Fibroblast of pulmonary artery (primary cell): ENCODE measurements at places on chromosomes 6 and 20.

GRCh38 chr20:22686097-22686496, 101.7 kb upstream of the FOXA2 start:
- peak; percentile 75 for DNase-seq

DNA sequence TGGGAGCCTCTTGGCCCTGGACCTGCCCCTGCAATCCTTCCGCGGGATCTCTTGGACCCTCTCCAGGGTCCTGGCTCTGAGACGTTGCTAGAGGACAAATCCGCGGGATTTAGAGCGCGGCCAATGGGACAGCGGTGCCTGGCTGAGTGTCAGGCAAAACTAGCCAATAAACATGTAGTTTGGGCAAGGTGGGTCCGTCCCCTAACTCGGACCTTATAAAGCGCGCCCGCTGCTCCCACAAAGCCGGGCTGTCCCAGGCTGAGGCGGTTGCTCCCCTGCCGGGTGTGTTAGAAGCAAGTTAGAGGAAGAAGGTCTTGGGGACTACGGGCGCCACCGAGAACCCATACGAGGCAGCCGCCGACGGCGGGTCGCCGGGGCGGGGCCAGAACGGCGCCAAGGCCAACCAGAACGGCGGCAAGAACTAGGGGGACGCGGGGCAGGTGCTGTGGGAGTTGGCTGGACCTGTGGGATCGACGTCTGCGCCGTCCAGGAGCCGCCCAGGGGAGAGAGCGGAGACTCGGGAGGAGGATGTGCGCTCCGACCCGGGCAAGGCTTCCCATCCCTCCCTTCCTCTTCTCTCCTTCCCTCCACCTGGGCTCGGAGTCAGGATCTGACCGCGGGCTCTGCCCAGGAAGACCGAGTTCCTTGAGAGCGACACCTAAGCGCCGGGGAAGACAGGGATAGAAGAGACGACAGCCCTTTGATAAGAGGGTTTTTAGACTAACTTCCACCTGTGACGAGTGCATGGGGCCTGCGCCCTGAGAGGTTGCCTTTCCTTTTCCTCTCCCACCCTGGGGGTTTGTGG, 6.5 kb upstream of the TMEM14A start:
- DNase-seq: peak; percentile 97

DNA sequence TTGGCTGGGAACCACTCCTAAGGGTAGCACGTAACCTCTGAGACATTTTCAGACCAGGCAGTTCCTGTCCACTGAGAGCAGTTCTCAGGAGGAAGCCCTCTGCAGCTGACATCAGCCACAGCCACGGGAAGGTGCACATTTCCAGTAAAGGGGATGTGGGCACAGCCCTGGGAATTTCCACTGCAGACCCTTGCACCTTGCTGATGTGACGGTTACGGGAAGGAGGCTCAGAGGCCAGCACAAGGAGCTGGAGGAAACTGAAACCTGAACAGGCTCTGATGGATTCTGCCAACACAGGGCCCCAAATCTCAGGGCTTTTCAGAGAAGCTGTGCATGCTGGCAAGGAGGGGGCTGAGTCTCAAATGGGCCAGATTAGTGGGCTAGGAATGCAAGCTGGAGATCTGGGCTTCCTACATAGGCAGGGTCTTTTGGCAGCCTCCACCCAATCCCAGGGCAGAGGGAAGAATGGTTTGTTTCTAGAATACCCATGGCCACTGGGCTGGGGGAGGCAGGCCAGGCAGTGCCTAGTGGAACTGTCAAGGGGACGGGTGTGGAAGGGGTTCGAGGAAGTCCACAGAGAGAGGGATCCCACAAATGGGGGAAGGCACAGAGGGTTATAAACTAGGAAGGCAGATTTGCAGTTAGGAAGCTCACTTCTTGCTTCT, 14.2 kb downstream of the EBF4 start:
- no peak for DNase-seq

GRCh38 chr6:154511791-154512190, 1.3 kb upstream of the CNKSR3 start:
- DNase-seq: no peak
